ENCODE measurements at places on chromosomes 12 and 14.

DNA sequence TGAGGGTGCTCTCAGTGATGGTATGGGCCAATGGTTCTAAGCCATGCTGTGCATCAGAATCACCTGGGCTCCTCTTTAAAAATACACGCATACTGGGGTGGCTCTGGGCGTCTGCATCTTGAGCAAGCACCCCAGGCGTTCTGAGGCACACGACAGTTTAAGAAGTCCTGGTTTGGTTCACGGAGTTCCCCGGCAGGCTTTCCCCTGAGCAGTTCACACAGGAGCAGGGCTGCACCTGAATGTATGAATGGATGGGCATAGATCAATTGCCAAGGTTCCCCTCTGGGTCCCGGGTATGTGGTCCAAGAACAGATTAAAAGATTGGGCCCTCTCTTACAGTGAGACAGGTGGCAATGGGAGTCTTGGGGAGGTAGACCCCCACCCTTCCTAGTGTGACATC is 395.3 kb downstream of the DPF3 start:
- DNase-seq, result no peak

DNA sequence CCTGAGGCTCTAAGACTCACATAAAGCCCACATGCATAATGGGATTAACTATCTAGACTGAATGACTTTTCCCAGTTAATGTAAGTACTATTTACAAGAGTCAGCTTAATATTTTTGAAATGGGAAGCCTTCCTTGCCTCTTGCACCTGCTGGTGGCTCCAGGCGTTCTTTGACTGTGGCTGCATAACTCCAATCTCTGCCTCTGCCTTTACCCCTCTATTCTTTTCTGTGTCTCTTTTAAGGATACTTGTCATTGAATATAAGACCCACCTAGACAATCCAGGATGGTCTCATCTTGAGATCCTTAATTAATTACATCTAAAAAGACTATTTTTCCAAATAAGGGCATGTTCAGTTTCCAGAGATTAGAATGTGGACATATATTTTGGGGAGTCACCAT is 66.9 kb upstream of the PCED1B start:
- DNase-seq, result no peak

DNA sequence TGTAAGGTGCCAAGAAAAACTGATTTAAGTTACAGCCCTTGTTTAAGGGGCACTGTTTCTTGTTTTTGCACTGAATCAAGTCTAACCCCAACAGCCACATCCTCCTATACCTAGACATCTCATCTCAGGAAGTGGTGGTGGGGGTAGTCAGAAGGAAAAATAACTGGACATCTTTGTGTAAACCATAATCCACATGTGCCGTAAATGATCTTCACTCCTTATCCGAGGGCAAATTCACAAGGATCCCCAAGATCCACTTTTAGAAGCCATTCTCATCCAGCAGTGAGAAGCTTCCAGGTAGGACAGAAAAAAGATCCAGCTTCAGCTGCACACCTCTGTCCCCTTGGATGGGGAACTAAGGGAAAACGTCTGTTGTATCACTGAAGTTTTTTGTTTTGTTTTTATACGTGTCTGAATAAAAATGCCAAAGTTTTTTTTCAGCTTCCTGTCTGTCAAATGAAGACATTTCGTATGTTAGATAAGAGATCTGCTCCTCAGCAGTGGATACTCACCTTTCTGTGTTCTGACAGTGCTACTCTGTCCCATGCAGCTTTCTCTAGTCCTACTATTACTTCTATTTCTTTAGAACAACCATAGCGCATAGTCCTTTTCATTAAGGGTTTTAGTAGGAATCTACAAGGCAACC is 1.2 kb upstream of the PA2G4 start:
- no peak for DNase-seq

- no peak for DNase-seq
Observed at GRCh38 chr12:120054293-120054692, 62.3 kb downstream of the RAB35 start.

DNA sequence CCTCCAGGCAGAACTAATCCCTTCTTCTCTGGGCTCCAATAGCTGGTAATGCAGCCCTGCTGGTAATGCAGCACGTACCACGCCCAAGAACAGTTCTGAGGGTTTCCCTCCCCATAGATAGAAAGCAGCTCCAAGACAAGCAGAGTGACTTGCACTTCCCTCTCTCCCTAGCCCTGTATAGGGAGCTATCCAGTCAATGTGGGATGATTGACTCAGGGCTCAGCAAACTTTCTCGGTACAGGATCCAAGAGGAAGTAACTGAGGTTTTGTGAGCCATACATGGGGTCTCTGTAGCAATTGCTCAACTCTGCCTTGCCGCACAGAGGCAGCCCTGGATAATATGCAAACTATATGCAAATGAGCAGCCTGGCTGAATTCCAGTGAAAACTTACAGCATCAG is 15.5 kb upstream of the FKBP4 start:
- no peak for DNase-seq

GRCh38 chr14:95196268-95196667 is 38.9 kb upstream of the DICER1 start:
- DNase-seq, result no peak

GRCh38 chr14:53526200-53526599 is 373.1 kb upstream of the DDHD1 start:
- no peak for DNase-seq

- peak; percentile 78 for DNase-seq
Observed at GRCh38 chr12:108629824-108630476, 3.7 kb downstream of the SELPLG start.

GRCh38 chr14:42480255-42480654 is 873.6 kb downstream of the LRFN5 start:
- no peak for DNase-seq

- DNase-seq, result no peak
Observed at GRCh38 chr12:91968777-91969171, 176.9 kb downstream of the BTG1 start.

DNA sequence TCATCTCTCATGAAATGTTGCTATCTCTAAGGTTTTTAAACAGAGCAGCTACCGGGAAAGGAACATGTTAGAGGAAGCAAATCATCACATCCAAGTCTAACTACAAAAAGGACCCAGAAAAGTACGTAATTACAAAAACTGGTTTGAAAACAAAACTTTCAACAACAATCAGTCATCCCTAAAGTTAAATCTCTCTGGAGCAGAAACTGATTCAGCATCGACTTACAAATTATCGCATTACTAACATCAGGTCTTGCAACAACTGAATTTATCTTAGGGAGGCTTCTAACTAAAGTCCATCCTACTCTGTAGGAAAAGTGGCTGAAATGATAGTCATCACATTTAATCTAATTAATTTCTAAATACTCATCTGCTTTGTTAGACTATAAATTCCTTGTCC is 137.0 kb downstream of the MED13L start:
- DNase-seq, result no peak

GRCh38 chr12:66956300-66956699 is 277.4 kb upstream of the GRIP1 start:
- DNase-seq, result no peak

- no peak for DNase-seq
Observed at GRCh38 chr12:33012226-33012625, 115.6 kb upstream of the PKP2 start.

DNA sequence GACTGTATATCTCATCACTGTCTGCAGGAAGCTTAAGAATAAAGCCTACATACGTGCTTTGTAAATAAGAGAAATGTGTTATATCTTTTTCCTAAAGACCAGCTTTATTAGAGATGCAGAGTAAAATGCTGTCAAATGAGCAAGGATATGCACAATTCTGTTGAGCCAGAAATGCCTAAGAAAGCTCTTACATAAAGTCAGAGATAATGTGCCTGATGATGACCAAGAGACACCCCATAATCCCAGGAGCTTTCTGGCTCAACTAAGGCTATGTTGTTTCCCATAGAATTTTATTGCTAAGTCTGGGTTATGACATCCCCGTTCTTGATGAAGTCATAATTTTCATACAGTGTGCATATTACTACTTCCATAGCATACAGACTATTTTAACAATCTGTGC is 209.9 kb downstream of the GALC start:
- no peak for DNase-seq

- DNase-seq, result no peak
Observed at GRCh38 chr14:95876761-95877538, at the start of gene TUNAR. Gene TUNAR (plus strand): TSS chr14:95876832.

DNA sequence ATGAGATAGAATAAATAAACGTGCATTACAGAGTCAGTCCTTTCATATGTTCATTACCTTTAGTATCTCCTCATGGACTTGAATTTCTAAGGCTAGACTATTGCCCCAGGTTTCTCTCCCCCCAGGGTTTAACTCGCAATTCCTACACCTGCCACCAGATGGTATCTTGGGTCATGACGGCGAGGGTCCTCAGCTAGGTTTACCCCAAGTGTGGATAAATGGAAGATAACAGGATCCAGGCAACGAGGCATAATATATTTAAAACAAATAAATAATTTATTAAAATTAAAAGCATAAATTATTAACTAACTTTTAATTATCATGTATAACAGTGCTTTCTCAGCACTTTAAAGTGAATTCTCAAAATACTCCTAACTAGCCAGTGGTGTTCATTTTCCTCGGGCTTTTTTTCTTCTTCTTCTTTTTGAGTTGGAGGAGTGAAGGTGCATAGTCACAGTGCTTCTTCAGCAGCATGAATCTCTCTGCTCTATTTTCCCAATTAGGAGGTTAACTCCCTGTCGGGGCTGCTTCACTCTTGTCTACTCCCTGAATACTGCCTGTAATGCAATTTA is 243.5 kb upstream of the CAND1 start:
- DNase-seq, result peak; percentile 71

DNA sequence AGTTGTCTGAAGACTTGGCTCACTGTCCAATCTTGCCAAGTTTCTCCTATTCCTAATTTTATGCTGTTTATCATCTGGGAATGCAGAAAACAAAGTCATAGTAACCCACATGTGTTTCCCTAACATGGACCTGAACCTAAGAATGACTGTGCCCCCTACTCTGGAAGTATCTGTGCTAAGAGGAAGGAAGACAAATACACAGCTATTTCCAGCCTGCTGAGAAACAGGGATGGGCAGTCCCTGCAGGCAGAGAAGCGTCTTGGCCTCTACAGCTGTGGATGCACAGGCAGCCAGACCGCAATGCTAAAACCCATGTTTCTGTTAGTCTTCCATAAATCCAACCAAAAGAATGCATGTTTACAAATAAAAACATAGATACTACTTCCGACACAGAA is 56.2 kb downstream of the DUSP16 start:
- no peak for DNase-seq

- peak; percentile 59 for DNase-seq
Observed at GRCh38 chr12:113479590-113480335, 8.1 kb upstream of the LHX5 start.

DNA sequence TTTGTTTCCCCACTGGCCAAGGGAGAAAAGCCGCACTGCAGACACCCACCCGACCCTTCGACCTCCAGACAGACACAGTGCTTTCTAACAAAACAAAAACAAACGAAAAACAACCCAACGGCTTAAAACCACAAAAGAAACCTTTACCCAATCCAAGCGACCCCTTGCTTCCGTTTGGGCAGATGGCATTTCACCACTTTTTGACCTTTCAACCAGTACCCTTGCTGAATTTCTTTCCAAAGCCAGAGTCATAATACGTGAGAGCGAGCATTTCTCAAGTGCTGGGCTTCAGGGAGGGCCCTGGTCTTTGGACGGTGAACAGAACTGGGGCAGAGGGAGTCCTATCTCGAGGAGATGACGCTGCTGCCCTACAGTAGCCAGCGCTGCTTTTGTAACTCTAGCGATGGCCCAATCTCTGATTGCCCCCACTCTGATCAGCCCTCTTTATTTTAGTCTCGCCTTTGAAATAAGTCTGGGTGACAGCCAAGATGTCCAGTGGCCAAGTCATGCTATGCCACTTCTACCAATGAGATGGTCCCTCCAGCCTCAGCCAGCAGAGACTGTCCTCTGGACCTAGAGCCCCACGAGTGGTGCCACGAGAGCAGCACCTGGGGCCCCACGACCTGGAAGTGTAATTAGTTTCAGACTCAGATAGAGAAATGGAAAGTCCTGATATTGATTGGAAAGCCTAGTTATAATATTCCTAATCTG is 21.9 kb upstream of the ADIPOR2 start:
- no peak for DNase-seq

DNA sequence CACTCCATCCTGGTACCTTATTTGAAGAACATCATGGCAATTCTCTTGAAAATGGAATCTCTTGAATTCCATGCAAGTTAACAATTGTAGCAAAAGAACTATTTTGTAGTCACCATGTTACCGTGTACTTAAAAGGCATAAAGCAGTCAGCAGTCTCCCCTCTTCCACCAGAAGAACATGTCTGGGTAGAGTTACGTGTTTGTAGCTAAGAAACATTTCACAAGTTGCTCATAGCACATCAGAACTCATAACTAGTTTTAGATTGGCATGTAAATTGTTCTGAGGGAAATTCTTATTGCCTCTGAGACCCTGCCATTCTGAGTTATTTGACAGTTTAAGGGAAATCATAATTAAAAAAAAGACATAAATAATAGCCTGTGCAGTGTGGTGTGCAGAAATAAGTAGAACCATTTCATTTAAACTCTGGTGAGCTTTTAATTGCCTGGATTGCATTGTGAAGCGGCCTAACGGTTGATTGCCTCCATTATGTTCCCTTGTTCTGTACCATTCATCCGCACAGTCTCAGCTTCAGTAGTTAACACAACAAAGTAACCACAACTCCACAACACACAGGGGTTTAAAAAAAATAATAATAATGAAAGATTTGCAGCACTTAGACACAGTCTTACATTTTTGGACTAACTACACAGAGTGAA is 2.6 kb downstream of the LMO3 start:
- DNase-seq, result no peak

- no peak for DNase-seq
Observed at GRCh38 chr12:91703491-91704283, 442.0 kb downstream of the BTG1 start.

- no peak for DNase-seq
Observed at GRCh38 chr12:59874781-59875180, 279.0 kb downstream of the SLC16A7 start.

DNA sequence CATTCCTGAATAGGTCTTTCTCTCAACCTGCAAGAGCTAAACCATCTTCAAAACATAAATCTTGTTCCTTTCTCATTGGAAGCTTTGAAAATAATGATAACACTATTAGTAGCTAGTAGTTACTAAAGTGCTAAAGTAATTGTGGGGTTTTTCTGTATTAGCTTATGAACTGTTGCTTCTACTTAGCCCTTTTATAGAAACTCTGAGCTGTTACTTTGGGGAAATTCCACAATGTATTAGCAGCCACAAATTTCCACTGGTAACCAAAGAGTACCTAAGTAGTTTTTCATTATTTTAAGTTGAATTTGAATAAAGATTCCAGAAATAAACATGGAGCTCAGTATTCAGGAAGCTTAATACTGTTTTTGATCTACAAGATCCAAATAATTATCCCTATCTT is 6.4 kb upstream of the MAPK1IP1L start:
- DNase-seq, result no peak

- DNase-seq, result peak; percentile 67
Observed at GRCh38 chr14:76964695-76965094, 63.8 kb downstream of the IRF2BPL start.

DNA sequence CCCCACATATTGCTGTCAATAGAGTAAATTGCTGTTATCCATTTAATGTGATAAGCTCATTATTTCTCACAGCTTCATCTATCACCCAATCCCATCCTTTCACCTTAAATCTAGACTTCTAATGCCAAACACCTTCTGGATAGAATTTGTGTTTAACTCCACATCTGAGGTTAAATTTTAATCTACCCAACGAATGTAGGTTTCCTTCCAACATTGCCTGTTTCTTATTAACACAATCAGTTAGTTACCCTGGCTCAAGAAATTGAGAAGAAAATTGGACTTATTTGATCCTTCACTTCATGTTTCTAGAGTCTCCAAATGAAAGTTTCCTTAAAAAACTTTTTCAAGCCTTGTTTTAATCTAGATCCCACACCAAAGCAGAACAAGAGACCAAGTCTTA is 67.3 kb downstream of the PTPRO start:
- DNase-seq, result no peak
